ENCODE measurements at places on chromosomes 4 and X.
A peak's percentile ranks its signal among the peaks of the same experiment; 100 is the strongest.

DNA sequence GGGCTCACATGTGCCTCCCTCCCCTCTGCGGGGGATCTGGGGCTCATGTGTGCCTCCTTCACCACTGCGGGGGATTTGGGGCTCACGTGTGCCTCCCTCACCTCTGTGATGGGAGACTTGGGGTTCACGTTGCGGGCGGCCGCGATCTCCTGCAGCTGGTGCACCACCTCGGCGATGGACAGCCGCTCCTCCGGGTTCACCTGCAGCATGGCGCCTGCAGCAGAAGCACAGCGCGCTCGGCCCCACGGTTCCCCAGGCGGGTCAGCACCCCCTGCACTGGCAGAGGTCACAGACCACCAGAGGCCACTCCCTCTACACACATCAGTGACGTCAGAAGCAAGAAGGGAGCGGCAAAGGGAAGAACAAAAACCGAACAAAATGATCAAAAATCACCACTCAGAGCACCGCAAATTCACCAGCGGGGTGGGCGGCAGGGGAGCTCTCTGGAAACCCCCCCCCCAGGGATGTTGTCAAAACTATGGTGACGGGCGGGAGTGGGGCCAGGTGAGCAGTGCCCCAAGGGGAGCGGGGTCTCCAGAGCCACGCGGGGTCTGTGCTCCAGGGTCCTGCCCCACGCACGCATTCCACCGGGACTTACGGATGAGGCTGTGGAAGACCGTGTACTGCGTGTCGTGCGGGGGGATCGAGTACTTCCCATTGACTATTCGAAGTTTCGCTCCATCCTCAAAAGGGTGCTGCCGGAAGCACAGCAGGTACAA, 38.7 kb downstream of the GAK start:
- DNase-seq, result no peak

- DNase-seq, result no peak
Measured at GRCh38 chr4:81040012-81040659, 9.6 kb downstream of the BMP3 start.

GRCh38 chr4:33649471-33649870, 2594.8 kb downstream of the ARAP2 start:
- no peak for DNase-seq

DNA sequence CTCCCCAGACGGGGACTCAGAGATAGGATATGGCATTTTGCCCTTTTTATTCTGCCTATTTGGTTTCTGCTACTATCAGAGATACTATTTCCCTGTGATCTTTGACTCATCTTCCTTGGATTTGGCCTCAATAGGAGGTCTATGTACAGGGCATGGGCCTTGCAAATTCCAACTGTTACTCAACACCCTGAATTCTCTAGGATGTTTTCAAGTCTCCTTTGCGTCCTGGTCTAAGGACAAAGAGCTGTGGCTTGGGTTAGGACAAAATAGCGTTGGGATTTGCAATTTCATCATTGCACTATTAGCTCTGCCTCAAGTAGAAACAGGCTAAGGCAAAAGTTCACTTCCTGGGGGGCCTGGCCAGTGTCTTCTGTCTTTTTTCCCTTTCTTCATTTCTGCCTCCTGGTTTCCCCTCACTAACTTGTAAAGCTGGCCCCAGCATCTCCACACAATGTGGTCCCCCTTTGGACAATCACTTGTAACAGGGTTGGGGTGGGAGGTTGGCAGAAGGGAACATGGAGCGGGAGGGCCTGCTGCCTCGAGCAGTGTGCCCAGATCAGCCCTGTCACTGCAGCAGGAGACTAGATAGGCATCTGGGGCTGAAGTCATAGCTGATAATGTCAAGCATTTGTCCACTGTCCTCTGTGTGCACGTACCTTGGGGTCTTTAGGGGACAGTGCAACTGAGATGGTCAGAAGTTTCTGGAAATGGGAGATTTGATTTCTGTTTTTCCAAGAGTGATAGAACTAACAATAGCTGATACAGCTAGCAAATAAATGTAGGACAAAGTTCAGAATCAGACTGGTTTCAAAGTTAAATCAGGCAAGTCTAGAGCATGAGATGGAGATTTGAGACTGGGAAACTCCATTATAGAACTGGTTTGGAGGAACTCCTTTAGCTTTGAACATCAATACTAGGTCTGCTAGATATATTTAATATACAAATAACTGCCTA, 25.8 kb upstream of the STBD1 start:
- DNase-seq, result no peak

DNA sequence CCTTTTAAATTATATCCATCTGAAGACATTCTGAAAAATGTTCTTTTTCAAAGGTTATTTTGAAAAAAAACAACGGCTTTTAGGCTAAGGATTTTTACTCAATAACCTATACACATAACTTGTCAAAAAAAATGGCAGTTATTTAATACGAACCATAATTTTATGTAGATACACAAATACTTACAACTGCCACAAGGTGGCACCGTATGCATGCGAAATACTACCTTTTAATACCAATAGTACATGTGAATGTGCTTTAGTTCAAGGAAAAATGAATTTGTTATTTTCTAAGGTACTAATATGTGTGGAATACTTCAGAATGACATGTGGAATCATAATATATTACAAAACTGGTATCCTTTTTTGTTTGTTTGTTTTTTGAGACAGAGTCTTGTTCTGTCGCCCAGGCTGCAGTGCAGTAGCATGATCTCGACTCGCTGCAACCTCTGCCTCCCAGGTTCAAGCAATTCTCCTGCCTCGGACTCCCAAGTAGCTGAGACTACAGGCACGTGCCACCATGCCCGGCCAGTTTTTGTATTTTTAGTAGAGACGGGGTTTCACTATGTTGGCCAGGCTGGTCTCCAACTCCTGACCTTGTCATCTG, 4.6 kb upstream of the MAD2L1 start:
- peak; percentile 38 for DNase-seq

GRCh38 chrX:136608295-136608933, 39.5 kb upstream of the CD40LG start:
- DNase-seq, result peak; percentile 51

DNA sequence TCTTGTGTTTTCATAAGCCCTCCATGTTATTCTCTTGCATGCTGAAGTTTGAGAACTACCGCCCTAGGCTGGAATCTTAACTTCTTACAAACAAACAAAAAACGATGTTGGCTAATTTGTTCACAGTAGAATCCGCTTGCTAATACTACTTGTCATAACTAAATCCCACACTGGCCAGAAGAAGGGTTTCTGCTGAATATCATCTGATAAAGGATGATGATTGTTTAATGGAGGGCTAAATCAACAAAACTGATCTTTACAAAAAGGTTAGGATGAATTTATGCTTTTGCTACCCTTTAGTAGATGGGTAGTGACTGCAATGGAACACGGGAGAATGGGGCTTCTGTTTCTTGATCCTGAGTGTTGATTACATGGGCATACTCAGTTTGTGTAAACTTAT, 42.3 kb downstream of the SPATA4 start:
- no peak for DNase-seq

DNA sequence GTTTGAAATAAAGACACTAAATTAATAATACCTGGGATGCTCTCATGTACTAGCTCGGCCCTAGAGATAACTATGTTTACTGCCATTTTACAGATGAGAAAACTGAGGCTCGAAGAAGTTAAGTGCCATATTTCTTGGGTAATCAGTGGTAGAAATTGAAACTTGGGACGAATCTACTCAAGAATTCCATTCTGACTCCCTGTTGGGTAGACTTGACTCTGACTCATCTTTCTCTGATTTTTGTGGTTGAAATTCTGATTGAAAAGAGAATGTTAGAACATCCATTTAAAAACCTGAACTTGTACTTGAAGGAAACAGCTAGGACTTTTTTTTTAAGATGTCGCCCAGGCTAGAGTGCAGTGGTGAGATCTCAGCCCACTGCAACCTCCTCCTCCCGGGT, 50.1 kb upstream of the NSUN7 start:
- DNase-seq, result no peak
